ENCODE measurements at places on chromosomes 12 and 14.

DNA sequence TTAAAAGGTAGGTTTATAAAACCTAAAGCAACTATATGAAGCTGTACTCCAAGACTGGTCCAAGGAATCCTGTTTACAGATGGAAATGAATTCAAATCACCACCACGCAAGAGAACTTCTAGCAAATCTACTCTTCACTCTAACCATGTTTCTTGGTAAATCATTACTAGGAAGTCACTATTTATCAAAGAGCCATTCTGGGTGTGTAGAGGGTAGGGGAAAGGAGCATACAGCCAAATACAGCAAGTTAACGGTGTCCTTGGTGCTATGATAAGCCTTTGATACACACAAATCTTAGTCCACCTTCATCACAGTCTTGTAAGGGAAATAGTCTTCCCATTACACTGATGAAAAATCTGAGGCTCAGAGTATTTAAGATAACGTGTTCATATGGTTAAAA, 16.8 kb downstream of the NIN start:
- no peak for DNase-seq

- no peak for DNase-seq
Observed at GRCh38 chr14:38329246-38329645, 73.4 kb upstream of the CLEC14A start.

DNA sequence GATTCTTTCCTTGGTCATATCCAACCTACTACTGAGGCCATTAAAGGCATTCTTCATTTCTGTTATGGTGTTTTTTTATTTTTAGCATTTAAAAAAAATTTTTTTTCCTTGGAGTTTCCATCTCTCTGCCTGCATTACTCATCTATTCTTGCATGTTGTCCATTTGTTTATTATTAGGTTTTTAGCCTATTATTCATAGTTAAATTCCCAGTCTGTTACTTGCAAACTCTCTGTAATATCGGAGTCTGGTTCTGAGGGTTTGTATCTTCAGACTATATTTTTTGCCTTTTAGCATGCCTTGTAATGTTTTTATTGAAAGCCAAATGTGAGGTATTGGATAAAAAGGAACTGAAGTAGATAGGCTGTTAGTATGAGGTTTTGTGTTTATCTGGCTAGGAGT, 284.3 kb downstream of the FUT8 start:
- DNase-seq, result no peak

DNA sequence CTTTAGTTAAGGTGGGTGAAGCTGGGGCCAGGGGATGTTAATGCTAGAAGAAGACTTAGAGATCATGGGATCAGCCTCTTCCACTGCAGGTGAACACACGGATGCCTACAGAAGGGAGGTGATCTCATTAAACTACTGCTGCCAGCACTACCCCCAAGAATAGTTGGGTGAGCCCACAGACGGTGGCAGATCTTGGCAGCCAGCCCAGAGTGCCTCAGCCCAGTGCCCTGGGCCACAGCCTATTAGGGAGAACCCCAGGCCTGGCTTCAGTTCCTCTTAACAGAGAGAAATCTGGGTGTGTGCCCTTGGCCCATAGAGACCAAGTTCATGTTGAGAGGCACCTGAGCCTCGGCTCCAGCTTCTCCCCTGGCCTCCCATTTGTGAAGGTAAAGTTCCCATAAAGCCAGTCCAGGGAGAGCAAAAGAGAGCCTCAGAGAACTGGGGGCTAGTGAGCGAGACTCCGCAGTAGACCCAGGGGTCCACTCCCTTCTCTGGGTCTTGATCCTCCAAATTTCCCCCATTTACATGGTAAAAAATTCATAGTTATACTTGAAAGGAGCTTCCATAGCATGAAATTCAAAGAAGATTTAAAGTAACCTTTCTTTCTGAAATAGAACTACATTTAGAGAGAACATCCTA, 125.0 kb upstream of the CCND2 start:
- DNase-seq, result no peak

- DNase-seq, result no peak
Observed at GRCh38 chr12:44457465-44457864, 418.6 kb downstream of the NELL2 start.

Measured in ecto neural progenitor cell (in vitro differentiated cells).